ENCODE measurements at places on chromosomes 4 and X.

DNA sequence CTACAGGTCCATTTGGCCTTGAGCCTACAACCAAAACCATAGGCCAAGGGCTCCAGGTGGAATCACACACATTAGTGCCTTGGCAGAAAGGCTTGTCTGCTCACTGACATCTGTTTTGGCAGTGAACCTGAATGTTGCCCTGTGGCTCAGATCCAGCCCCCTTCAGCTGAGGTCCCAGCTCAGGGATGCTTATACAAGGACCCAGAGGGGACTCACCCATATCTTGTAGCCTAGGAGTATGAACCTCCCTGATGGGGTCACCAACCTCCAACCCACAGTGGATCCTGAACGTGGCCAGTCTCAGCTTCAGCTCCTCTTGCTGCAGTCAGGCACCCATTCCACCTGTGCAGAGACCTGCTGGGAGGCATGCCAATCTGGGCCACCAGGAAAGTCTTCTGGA is 50.8 kb upstream of the HMX1 start:
- DNase-seq, result no peak

DNA sequence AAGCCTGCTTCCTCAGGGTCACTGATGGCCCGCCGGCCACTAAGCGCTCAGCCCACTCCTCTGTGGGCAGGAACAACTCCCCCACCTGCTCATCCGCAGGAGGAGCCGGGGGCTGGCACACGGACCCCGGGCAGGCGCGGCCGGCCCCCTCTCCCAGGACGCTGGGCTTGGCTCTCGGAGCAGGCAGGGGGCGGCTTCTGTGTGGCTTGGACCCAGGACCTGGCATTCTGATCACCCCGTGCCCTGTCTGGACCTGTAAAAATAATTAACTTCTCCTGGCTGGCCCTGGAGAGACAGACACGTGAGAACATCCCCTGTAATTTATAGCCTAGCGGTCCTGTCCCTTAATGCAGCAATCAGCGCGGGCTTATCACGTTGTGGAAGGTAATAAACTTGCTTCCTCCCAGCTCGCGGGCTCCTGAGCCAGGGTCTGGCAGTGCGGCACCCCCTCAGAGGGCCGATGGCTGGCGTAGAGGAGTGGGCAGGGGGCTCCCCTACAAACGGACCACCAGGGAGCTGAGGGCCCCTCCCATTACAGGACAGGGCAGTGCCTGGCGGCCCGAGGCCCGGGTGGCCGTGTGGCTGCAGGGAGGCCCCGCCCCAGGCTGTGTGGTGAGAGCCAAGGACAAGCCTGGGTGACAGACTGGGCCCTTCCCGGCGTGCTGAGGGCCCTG is 84.5 kb upstream of the NKX1-1 start:
- DNase-seq, result no peak

GRCh38 chrX:39857780-39858179 is 240.0 kb downstream of the BCOR start:
- DNase-seq, result no peak

GRCh38 chr4:7187168-7187535 is 5.2 kb upstream of the SORCS2 start:
- DNase-seq, result no peak

- DNase-seq, result no peak
These were observed 283.0 kb upstream of the GPC4 start for GRCh38 chrX:133698298-133698697.

GRCh38 chr4:26299254-26299882 is 21.4 kb upstream of the RBPJ start:
- DNase-seq, result no peak

DNA sequence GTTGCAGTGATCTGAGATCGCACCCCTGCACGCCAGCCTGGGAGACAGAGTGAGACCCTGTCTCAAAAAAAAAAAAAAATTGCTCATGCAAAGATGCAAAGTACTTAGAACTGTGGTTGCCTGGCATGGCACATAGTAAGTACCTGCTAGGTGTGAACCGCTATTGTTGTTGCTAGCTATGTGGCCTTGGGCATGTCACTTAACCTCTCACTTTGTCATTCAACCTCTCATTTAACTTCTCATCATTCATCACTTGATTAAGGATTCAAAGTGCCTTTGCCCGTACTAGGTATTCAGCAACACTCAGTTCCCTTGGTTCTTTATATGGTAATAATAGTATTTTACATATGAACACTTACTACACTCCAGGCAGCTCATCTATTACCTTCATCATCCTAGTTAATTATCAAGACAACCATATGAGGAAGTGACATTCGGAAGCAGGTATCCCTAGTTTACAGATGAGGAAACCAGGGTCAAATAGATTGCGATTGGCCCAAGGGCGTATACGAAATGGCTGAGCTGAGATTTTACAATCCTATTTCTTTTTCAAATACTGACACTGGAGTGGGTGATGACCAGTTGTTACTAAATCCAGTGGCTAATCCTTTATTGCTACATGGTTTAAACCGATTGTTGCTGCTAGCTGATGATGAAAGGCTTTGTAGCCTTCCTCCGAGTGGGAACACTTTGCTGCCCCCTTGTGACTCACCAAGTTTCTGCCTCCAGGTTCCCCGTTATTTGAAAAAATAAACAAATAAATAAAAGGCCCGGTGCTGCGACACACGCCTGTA is 28.8 kb upstream of the SOWAHD start:
- peak; percentile 24 for DNase-seq

DNA sequence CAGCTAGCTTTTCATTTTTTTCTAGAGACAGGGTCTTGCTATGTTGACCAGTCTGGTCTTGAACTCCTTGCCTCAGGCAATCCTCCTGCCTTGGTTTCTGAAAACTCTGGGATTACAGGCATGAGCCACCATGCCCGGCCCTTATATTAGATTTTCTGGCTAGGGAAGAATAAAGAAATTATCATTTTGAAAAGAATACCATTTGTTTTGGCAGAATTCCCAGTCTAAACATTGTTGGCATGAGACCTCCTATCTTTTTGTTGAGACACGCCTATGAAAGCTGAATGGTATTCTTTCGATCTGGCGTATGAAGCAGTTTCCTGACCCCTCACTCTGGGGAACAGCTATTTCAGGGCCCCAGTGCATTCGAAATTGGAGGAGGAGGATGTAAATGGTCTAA is 107.0 kb downstream of the REPS2 start:
- DNase-seq, result no peak

- no peak for DNase-seq
These were observed 22.4 kb downstream of the FLNA start for GRCh38 chrX:154352012-154352401.

DNA sequence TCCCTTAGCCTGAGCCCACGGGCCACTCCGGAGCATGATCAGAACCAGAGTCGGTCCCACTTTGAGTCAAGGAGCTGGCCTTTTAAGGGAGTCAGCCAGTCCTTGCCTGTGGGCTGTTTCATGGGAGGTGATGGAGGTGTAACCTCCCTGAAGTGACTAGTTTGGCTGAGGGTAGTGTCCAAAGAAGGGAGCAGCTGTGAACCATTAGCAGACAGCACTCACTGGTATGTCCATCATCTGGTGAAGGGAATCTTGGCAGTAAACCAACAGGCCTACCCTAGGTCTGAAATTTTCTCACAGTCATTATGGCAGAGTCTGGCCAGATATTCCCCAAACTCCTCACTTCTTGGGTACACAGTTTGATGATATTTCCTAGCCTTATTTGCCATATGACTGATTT is 12.3 kb upstream of the REPS2 start:
- no peak for DNase-seq

- no peak for DNase-seq
These were observed 212.7 kb downstream of the GRID2 start for GRCh38 chr4:92516450-92516849.

DNA sequence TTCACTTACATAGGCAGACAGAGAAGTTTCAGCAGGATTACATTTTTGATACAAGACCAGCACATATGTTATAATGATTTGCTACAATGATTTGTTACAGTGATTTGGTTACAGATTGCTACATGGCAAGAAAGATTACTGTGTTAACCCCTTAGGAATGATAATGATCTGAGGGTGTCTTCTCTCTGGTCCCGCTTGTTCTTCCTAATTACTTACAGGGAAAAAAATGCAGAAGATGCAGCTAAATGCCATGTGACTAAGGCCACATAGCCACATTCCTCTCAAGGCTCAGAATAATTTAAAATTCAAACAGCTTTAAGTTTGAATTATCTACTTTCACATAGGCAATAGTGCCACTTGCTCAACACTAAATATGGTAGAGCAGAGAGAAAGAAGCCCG is 9.7 kb upstream of the LAP3 start:
- DNase-seq, result no peak

All from stimulated activated CD8-positive, alpha-beta memory T cell treated with anti-CD3 and anti-CD28 coated beads, Interleukin-4, amount 100 ng/mL, for 4 hours (primary cell).